HEK293T (cell line): ENCODE measurements at places on chromosomes 5 and 9.
A peak's percentile ranks its signal among the peaks of the same experiment; 100 is the strongest.

DNA sequence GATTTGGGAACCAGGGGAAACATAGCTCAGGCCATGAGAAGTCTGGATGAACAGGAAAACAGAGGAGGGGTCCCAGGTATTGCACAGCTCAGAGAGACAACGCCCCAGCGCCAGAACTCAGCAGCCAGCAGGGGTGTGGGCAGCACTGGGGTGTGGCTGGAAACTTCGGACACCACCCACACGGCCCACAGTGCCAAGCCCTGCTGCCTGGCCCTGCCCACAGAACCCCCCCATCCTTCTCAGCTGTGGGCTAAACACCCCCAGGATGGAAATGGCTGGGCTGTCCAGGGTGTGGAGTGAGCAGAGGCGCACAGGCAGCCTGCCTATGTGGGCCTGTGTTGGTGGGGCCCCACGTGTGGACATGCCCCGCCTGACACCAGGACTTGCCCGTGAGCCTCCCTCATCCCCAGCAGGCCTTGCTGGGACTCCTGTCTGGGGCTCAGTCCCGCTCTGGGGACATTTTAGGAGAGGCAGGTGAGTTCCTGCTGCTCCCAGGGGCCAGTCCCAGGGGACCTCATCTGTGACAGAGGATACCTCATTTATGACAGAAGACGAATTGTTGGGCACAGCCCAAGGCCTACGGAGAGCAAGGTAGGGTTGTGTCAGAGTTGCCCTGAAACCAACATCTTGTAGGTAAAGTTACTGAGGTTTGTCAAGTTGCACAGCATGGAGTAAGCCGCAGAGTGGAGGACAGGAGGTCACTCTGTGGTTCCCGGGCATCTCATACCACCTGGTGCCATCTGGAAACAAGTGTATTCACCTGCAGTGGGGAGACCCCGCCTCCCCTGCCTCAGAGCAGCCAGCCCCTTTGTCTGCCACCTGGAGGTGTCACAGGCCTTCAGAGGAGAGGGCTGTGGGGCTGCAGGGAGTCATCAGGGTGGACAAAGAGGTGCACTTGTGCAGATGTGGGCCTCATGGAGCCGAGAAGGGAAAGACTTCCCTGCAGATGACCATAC lies 183.2 kb downstream of the AUH start:
- DNase-seq: no peak

- no peak for DNase-seq
Measured at GRCh38 chr9:3857091-3857490, 331.3 kb upstream of the RFX3 start.

DNA sequence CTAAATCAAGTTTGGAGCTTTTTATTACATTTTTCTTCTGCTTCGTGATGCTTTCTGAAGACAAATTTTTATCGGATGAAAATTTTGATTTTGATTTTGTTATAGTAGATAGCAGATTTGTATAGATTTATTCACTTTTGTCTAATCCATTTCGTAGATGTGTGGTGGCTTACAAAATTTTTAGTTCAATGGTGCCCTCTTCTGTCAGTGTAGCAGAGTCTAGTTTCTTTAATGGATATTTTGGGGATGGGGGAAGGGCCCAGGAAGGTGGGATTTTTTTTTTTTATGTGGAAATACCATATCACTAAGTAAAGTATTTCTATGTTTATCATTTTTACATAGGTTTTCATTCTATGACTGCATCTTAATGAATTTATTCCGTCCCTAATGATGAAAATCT lies 259.9 kb upstream of the TARS1 start:
- no peak for DNase-seq

- no peak for DNase-seq
Measured at GRCh38 chr9:16505199-16505598, 365.3 kb downstream of the BNC2 start.

- DNase-seq: no peak
Measured at GRCh38 chr5:158882660-158883059, 217.1 kb downstream of the EBF1 start.

GRCh38 chr5:141573489-141574121 lies 45.2 kb downstream of the DIAPH1 start:
- DNase-seq: no peak

GRCh38 chr5:110738503-110738811 lies 350 bp upstream of the SLC25A46 start:
- DNase-seq: peak; percentile 57

- no peak for DNase-seq
Measured at GRCh38 chr5:129670957-129671500, 76.9 kb upstream of the MINAR2 start.

- no peak for DNase-seq
Measured at GRCh38 chr5:83071286-83072051, 5.7 kb downstream of the TMEM167A start.

GRCh38 chr5:72608297-72608696 lies 101.1 kb upstream of the ZNF366 start:
- DNase-seq: no peak

DNA sequence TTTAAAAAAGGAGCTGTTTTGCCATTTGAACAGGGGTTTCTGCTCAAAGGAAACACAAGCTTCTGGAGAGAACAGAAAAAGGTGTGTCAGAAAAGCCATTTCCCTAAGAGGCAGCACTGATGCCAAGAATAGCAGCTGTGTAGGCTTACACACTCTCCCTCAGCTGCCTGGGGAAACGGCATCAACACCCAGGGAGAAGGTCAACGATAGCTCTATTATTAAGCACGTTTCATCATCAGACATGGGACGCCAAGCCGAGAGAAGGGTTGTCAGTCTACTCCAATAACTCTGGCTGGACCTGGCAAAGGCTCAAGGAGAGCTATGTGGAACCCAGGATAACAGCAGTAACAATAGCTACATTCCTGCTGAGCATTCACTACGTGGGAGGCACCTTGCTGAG lies 314.2 kb downstream of the CDK5RAP2 start:
- no peak for DNase-seq

DNA sequence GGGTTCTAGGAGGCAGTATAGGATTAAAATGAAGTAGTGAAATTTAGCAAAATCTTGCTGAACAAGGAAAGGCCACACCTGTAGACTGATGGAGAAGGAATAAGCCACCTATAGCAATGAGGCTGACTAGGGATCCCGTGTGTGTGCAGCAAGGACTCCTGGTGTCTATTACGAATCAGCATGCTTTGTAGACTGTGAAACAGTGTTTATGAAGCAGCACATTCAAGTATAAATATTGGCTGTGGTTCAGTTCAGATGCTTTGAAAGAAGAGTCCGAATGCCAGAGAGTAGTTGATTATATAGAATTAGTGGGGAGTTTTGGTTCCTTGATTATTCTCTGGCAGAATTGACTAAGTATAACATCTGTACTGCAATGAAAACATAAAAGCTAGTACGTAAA lies 41.8 kb downstream of the CAST start:
- DNase-seq: no peak

DNA sequence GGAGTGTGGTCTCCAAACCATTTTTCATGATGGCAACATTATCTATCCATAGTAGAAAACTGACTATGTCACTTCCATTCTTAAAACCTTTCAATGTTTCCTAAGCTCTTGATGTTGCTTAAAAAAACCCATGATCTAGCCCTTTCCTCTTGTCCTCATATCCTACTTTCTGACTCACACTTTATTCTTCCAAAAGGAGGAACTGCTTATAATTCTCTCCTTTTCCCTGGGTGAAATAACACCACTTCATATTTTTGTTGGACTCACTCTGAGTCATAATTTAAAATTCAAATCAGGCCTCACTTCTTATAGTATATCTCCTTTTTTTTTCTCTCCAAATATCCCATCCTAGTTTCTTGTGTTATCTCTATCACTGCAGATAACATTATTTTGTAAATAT lies 513.9 kb downstream of the MAN2A1 start:
- no peak for DNase-seq

DNA sequence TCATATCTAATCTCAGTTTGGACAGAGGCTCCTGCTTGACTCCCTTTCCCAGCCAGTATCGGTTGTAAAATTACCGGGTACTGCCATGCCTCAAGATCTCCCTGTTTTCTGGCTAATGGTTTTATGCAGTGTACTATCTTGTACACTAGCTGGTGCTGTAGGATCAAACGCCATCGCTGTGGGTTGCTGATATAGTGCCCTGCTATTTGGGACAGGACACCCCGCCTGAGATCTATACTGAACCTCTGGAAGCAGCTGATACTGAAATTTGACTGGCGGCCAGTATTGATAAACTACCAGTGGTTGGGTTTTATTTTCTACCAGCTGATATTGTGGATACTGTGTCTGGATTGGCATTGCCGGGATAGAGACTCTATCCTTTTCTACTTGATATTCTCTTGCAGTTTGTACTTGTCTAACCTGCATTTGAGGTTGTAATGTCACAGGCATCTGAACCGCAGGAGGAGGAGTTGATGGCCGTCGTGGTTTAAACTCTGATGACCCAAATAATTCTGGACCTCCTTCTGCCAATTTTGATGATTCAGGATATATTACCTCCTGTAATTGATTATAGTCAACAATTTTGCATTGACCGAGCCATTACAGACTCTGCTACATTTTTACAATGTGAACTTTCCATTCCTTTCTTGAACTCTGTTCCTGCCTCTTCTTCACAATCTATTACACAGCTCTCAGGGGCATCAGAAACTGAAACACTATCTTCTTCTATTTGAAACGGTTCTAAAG lies 112.5 kb upstream of the LARP1 start:
- DNase-seq: peak; percentile 55

DNA sequence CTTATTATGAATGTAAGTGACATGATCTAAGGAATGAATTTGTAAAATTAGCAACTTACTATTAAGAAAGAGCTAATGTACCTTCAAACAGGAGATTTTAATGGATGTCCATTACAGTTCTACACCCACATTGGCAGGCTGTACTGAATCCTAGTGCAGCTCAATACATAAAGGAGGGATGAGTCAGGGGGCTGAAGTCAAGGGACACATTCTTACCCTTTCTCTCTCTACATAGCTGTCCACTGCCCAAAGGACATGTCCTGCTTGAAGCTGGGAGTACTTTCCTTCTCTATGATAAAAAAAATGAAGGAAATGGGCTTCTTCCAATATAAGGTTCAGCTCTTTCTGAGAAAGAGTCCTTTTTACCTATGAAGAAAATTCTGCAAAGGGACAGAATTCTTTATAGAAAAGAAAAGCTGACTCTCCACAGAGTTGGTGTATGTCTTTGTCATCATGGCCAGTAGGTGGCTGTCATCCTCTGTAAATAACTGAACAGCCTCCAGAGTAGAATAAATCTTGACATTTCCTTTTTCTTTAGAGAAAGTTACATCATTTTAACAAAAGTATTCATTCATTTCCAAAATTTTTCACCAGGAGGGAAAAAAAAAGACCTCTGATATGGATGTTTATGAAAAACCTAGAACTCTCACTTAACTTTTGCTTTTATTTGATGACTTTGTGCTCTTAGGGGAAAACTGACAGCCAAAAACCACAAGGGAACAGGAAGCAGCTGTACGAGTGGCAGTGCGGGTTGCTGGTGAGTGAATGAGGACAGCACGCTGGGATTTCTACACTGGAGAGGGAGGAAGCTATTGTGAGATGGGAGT lies 13.1 kb upstream of the IFNA14 start:
- DNase-seq: peak; percentile 50

- DNase-seq: no peak
Measured at GRCh38 chr9:107566611-107567061, 77.1 kb upstream of the KLF4 start.

- DNase-seq: no peak
Measured at GRCh38 chr9:104871961-104872527, 55.9 kb downstream of the ABCA1 start.

DNA sequence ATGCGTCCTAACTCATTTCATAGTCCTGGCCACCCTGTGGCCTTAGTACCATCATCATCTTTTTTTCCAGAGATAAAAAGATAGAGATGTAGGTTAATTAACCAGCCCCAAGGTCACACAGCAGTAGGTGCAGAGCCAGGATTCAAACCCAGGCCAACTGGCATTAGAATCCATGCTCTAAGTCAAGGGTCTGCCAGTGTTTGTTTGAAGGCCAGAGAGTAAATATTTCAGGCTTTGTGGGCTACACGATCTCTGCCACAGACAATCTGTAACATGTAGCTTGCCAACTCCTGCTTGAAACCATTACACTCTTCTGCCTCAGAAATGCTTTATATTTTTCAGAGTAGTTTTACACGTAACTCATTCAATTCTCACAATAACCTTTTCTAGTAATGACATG lies 119.6 kb downstream of the EFNA5 start:
- no peak for DNase-seq

DNA sequence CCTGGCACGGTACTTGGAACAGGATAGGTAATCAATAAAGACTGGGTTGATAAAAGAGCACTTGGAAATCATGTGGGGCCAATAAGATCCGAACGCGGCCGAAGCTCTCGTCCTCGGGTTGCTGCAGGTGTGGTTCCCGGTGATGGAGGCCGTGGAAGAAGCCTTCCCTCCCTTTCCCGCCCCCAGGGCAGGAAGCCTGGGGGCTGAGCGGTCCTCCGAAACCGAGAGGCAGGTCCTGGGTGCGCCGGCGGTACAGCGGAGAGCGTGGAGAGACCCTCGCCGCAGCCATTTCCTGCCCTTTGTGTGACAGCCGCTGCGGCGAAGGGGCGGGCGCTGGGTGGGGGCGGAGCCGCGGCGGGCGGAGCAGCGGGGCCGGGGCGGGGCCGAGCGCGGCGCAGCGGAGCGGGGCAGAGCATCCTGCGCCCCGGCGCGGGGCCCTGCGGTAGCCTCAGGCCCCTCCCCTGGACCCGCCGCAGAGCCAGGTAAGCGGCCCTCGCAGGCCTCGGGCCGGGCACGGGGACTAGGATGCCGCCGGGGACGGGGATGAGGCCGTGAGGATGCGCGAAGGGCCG lies at the start of gene CYFIP2:
Gene CYFIP2 (plus strand): TSS at position 410 of the 572 bp plus-strand sequence. CDS start 19,239 bp downstream, outside the sequence.
- peak; percentile 86 for DNase-seq

DNA sequence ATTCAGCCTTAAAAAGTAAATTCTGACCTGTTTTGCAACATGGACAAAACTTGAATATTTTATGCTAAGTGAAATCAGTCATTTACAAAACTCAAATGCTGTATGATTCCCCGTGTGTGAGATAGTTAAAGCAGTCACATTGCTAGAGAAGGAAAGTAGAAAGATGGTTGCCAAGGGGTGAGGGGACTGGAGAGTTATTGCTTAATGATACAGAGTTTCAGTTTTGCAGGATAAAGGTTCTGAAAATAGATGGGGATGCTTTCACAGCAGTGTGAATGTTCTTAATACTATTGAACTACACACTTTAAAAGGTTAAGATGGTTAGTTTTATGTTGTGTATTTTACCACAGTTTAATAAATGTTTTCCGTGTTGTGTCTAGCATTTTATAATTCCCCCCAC lies 51.2 kb downstream of the SGCD start:
- no peak for DNase-seq

- DNase-seq: no peak
Measured at GRCh38 chr5:14930486-14930885, 58.9 kb upstream of the ANKH start.
